ENCODE measurements at places on chromosomes 11 and 22. TPM values are rescaled to one million over a fixed set of nuclear protein-coding genes. Genes with fewer than 3 reads are reported as not detected.

PYGM gene
- total RNA-seq = 1.7 TPM

FERMT3 gene
- total RNA-seq = 4.3 TPM

LMNTD2 gene
- total RNA-seq = 9.5 TPM

MS4A4A gene
- total RNA-seq = 0.22 TPM

ADAMTS15 gene
- total RNA-seq = 0.44 TPM

- H3K27me3 ChIP-seq = no peaks in the 10 kb centered on the region
- peak overlapping the region; percentile 96 for H3K4me3 ChIP-seq
- H3K27ac ChIP-seq = peak overlapping the region; percentile 100
- H3K4me1 ChIP-seq = peaks cover 77% of the 10 kb centered on the region
These were observed 4.4 kb downstream of the BCL9L start for GRCh38 chr11:118921121-118921928.

DNA sequence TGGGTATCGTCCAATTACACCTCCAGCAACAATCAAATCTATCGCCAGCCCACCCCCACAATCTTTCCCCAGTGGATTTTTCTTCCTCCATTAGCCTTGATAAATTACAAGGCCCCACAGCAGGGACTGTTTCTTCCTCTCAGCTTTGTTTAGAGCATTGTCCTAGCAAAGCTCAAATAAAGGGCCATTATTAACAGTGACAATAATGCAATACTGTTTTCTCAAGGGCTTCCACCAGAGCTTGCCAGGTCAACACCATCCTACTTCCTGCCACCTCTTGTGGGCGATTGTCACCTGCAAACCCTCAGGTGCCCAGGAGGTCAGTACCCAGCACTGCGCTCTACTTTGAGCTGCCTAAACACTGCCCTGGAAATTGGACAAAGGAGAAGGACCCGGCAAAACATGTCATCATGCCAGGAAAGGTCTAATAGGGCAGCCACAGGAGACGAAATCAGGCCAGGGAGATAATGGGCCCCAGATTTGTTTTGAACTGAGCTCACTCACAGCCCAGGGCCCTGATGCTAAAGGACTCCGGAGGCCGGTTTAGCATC lies 95.2 kb downstream of the ABTB2 start:
- no peak for DNase-seq
- peak overlapping the region; percentile 14 for H3K4me3 ChIP-seq
- H3K4me1 ChIP-seq = peaks cover 37% of the 10 kb centered on the region
- H3K36me3 ChIP-seq = no peaks in the 10 kb centered on the region
- no peaks in the 10 kb centered on the region for H3K27me3 ChIP-seq
- H3K27ac ChIP-seq = peak overlapping the region; percentile 90

DNA sequence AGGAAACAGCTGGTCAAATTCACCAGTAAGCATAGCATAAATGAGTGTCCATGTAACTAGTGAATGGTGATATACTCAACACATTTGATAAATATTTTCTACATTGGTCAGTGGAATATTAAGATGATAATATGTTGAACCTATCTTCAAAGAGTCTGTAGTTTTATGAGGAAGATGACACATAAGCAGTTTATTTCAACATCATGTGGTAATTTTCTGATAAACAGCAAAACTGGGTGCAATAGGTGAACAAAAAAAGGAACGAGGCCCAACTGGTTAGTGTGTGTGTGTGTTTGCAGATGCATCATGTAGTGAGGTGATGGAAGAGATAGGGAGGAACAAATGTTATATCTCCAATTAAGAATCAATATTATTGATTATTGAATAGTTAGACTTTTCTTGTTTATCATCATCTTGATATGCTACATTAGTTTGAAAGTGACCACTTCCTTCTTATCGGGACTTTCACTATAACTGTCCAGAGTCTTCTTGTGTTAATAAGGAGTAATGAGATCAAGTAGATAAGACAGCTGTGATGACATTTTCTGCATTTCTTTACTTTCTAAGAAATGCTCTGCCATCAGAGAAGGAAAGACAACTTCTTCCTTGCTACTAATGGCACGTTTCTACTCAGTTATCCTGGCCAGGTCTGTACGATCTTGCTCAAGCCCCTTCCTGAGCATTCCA lies 270.7 kb downstream of the ETS1 start:
- no peak overlapping the region for H3K27ac ChIP-seq
- peaks cover 5% of the 10 kb centered on the region for H3K27me3 ChIP-seq
- H3K36me3 ChIP-seq = no peaks in the 10 kb centered on the region
- H3K4me1 ChIP-seq = no peaks in the 10 kb centered on the region
- DNase-seq = no peak

DNA sequence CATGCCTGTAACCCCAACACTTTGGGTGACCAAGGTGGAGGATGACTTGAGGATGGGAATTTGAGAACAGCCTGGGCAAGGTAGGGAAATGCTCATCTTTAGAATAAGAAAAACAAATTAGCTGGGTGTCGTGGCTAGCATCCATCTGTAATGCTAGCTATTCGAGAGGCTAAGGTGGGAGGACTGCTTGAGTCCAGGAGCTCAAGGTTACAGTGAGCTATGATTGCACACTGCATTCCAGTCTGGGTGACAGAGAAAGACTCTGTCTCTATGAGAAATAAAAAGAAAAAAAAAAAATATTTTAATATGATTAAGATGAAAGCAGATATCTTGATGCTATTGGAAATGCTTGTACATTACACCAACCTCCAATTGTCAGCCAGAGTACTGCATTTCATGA lies 28.6 kb upstream of the DDX10 start:
- H3K4me1 ChIP-seq = no peaks in the 10 kb centered on the region
- no peak overlapping the region for H3K4me3 ChIP-seq
- no peak overlapping the region for H3K27ac ChIP-seq
- H3K27me3 ChIP-seq = no peaks in the 10 kb centered on the region
- no peaks in the 10 kb centered on the region for H3K36me3 ChIP-seq

- H3K4me3 ChIP-seq = no peak overlapping the region
- no peaks in the 10 kb centered on the region for H3K27me3 ChIP-seq
- H3K36me3 ChIP-seq = no peaks in the 10 kb centered on the region
- H3K27ac ChIP-seq = no peak overlapping the region
- DNase-seq = no peak
These were observed 30.9 kb downstream of the PARVA start for GRCh38 chr11:12408156-12408770.

DNA sequence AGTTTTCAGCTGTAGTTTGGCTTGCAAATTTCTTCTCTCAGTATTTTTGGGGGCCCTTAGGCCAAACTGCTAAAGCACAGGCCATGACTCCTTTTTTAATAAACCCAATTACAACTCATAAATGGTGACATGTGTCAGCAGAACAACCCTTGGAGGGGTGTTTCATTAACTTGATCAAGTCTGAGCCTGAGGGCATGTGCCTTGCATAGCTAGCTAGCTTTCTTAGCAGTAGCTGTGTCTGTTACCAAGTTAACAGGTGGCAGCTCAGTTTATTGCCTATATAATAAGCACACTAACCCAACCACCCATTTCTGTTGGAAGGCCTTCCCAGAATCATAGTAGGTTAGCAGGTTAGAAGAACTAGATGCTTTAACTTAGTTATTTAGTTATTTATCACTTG lies 950.3 kb upstream of the CCDC90B start:
- no peak for DNase-seq
- H3K27ac ChIP-seq = no peak overlapping the region
- no peaks in the 10 kb centered on the region for H3K36me3 ChIP-seq
- no peaks in the 10 kb centered on the region for H3K4me1 ChIP-seq

Data from HCT116 (cell line).